Stimulated activated CD8-positive, alpha-beta memory T cell treated with anti-CD3 and anti-CD28 coated beads, Interleukin-15, amount 100 ng/mL, for 24 hours (primary cell): ENCODE measurements at places on chromosomes 5 and 9.

DNA sequence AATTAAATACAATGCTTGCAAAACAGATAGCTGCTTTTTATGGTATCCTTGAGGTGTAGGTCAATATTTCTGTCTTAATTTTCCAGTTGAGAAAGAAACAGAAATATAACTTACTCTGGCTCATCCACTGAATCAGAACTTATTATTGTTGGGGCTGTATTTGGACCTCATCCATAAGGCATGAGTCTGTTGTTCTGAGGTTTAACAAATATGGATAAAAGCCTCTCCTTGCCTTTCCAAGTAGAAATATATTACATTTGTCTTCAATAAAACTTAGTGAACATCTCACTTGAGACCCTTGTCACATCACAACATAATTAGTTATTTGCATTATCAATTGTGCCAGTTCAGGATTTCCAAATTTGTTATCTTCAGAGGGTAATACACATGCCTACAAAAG lies 525.8 kb downstream of the AGTPBP1 start:
- DNase-seq = no peak

DNA sequence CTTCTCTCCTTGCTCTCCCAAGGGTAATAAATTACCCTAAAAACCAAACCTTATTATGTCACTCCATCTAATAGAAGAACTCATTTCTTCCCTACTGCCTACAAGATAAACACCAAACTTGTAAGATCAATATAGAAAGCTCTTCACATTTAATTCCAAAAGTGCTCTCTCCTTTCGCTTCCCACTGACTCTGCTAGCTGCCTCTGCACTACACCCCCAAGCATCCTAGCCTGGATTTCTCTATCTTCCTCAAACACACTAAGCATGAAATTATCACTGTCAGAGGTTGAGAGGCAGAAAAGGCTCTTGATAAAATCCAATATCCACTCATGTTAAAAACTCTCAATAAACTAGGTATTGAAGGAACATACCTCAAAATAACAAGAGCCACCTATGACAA lies 162.4 kb downstream of the KCNN2 start:
- no peak for DNase-seq

- DNase-seq = no peak
Measured at GRCh38 chr9:82346040-82346439, 357.5 kb downstream of the SPATA31D1 start.

DNA sequence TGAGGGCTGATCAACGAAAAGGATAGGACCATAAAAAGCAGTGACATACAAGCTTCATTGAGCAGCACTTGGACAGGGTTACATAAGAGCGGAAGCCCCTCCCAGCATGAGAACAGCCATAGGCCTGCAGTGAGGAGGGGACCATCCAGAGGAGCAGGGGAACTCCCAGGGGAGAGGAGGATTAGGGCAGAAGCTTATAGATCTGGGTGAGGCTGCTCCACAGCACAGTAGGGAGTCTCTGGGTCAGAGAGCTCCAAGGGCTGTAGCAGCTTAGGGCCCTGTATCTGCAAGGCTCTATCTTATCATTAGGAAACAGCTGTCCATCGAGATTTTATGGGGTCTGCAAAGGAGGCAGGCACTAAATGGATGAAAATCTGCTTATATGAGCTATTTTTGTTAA lies 186.6 kb downstream of the DOCK8 start:
- no peak for DNase-seq

DNA sequence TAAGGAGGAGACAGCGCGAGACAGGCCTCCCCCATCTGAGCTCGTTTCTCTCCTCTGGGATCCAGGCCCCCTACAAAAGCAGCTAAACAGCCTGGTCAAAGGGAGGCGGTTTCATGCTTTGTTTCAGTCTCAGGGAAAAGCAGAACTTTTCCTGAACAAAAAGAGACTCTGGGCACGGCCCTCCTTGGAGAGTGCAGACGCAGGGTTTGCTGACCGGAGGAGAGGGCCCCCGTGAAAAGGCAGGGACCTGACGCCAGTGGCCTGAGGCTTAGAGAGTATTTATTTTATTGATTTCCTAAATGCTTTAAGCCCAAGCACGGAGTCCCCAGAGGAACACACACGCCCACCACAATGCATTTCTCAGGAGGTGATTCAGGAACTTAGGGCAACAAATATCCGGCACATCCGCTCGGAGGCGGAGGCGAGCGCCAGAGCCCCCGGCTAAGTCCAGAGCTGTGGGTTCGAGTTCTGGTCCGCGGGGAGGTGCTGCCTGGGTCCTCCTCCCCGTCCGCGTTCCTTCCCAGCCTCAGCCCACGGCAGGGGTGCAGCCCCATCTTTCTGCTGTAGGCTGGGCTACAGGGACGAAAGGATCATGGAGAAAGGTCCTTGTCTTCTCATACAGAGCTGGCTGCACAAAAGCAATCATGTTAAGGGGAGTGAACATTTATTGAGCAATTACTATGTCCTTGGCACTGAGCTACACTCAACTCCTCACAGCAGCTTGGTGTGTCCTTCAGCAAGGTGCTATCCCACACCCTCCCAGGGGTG lies 40.0 kb downstream of the PTGES start:
- DNase-seq = no peak

DNA sequence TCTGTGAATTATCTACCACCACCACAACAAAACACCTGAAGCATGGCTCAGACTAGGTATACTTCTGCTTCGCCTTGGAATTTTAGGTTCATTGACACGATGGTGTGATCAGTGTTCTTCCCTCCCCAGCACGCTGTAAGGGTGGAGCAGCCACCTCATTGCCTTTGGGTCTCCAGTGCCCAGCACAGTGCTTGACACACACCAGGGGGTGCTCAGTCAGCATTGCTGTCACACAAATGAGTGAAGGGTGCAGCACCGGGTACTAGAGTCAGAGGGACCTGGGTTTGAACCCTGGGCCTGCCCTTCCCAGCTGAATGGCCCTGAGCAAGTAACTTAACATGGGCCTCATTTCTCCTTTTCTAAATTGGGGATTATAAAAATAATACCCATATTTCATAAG lies 9.9 kb upstream of the ANGPTL2 start:
- DNase-seq = no peak

GRCh38 chr5:26009742-26010141 lies 1028.6 kb downstream of the CDH9 start:
- DNase-seq = no peak

DNA sequence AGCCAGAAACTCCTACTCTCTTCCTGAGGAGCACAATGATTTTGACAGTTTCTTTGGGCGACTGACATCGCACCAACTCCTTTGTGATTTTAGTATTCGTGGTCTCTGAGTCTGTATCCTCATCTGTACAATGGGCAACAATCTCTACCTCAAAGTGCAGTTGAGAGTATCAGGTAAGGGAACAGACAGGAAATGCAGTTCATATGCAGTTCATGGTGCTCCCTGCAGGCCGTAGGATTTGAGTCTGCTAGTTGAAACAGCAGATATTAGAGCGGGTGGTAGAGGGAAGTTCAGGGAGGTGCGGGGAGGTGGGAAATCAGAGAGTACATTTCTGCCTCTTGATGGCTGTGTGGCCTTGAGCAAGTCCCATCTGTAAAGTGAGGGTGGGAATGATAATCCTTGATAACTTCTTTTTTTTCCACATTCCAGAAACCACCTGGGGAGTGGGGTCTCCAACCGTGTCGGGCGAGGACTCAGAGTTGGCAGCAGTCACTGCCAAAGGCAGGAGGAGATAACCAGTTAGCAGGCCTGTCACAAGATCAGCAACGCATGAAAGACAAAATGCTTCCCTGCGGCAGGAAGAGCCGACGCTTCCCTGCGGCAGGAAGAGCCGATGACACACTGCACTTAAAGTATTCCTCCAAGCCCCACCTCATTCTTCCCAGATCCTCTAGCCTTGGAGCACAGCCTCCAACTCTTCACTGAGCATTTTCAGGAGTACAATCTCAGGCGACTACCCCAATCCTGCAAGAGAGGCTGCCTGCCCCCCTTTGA lies 6.0 kb upstream of the NEK6 start:
- no peak for DNase-seq

DNA sequence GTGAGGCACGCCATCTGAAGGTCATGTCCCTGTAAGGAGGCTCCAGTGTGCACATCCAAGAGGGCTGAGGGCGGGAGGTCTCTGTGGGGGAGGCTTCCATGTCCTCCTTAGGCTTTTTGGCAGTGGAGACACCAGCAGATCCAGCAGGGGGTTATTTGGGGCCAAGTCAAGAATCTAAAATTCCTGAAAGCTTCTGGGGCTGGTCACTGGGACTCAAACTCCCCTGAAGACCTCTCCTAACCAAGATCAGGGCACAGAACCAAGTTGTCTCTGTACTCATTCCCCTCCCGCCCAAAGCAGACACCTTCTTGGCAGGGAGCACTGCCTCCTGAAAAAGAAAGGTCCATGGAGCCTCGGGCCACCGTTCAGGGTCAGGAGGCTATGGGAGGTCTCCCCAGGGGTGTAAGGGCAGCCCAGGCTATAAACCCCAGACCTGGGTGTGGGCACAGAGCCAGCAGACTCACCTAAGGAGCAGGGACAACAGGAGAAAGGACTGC lies 127.4 kb upstream of the ADRA1B start:
- DNase-seq = no peak

- no peak for DNase-seq
Measured at GRCh38 chr9:70795841-70796240, 325.6 kb downstream of the TRPM3 start.

- no peak for DNase-seq
Measured at GRCh38 chr5:74040811-74041491, 415.0 kb downstream of the ARHGEF28 start.

DNA sequence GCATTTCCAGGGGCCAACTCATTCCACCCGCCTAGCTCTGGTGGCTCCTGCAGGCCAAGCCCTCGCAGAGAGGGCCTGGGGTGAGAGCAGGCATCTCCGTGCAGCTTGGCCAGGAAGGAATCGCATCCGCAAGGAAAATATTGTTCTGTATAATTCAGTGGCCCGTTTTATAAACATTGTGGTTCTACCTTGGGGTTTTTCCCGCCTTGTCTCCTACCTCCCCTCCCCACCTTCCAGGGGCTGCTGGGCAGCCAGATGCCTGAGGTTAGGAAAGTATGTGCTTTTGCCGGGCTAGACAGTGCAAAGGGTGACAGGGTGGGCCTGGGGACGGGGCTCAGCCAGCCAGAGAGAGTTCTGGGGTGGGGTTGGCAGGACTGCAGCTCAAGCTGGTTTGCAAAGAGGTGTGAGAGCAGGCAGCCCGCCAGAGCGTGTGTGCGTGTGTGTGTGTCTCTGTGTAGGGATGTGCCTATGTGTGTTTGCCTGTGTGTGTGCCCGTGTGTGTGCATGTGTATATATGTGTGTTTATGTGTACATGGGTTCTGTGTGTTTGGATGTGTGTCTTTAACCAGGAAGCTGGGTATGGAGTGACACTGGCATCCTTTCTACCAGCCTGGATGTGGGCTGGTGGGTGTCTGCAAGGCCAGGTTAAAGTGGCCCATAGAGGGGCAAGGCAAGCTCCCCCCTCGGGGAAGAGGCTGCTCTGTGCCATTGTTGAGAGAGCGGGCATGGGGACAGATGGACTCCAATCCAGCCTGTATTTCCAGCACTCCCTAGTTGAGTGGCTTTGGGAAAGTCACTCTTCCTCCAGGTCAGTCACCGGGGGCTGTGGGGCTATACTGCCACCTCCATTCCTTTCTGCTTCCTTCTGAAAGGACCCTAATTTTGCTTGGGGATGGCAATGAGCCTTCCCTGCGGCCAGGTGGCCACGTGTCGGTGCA lies 10.6 kb upstream of the SLC2A6 start:
- no peak for DNase-seq

DNA sequence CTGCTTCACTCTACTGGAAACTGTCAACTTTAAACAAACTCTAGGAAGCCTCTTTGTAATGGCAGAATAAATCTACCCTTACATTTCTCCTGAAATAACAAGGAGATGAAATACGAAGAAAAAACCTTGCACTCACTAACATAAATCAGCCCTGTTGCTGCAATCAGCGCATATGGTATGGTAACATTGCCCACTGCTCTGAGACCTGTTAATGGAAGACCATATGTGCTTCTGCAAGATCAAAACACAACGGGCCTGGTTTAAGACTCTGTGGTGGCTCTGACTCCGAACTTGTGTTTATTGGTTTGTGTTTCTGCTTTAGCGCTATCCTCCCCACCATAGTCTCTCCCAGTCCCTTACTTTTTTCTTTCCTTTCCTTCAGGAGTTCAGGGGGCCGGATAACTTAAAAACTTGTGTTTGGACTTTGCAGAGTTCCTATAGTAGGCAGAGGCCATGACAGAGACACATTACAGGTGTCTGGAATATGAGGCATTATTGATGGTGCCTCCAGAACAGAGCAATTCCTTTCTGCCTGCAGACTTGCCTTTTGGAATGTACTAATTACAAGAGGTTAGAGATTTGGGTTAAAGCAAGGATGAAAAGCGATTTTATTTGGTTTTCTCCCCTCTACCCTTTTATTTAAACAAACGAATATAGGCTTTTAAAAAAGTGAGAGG lies 110.8 kb downstream of the PSAT1 start:
- DNase-seq = no peak

GRCh38 chr5:126366199-126366560 lies 57.0 kb upstream of the GRAMD2B start:
- no peak for DNase-seq

DNA sequence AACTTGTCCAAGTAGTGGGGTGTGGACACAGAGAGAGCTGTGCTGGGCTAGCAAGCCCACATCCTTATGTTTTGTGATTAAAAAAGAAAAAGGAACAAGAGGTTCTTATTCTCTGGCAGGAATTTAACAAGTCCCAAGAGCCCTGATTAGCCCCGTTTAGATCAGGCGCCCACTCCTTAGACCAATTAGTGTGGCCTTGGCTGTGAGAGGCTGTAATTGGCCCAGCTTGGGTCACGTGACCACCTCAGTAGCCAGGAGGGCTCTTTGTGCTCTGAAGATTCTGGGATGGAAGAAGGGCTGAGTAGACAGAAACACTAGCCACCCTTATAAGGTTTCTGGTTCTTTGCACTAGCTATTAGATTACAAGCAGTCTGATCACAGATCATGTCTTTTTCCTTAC lies 31.1 kb downstream of the GCNT4 start:
- DNase-seq = no peak

DNA sequence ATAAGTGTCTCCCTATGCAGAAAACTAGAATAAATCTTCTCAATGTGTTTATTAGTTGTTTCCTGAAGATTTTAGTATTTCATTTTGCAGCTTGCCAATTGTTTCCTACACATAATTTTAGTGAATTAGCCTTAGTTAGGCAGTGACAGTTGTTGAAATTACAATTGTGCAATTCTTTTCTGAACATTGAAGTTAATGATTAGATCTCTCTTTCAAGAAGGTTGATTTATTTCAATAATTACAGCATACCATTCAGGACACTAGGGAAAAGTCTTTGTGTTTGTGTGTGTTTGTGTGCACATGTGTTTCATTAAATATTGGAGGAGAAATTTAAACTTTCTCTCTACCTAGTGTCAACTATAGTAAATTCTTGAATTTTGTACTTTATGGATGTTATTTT lies 199.6 kb upstream of the MPDZ start:
- no peak for DNase-seq

GRCh38 chr5:127612441-127613141 lies 36.3 kb upstream of the CTXN3 start:
- DNase-seq = no peak

- DNase-seq = no peak
Measured at GRCh38 chr9:117763314-117763713, 59.1 kb downstream of the TLR4 start.
